GM23248 (cell line): ENCODE measurements at places on chromosomes 7 and 10. TPM values are rescaled to one million over a fixed set of nuclear protein-coding genes. Genes with fewer than 3 reads are reported as not detected.

TEX47 gene
- total RNA-seq = not detected in 2 replicates

RAMP3 gene
- not detected in 2 replicates for total RNA-seq

LIMK1 gene
- total RNA-seq = 30.0 and 37.3 TPM in 2 replicates

FKBP6 gene
- not detected in 2 replicates for total RNA-seq

TCAF2 gene
- total RNA-seq = 3.4 and 5.9 TPM in 2 replicates

BEND7 gene
- 5.8 and 6.4 TPM in 2 replicates for total RNA-seq

LLCFC1 gene
- total RNA-seq = not detected in 2 replicates

SORBS1 gene
- 0.13 and 1.2 TPM in 2 replicates for total RNA-seq

LRRC61 gene
- total RNA-seq = not detected in 2 replicates

C7orf57 gene
- total RNA-seq = not detected in 2 replicates

OAT gene
- 225 and 232 TPM in 2 replicates for total RNA-seq

ADAM8 gene
- total RNA-seq = 0.25 and 0.76 TPM in 2 replicates

PRLHR gene
- total RNA-seq = not detected in 2 replicates

SPRN gene
- total RNA-seq = 0.22 and 0.76 TPM in 2 replicates

KNDC1 gene
- total RNA-seq = 0.54 and 0.76 TPM in 2 replicates

TLX1 gene
- total RNA-seq = not detected in 2 replicates

HK1 gene
- total RNA-seq = 96.6 and 99.4 TPM in 2 replicates

WDFY4 gene
- not detected in 2 replicates for total RNA-seq

RAPGEF5 gene
- total RNA-seq = 0.86 and 1.0 TPM in 2 replicates

LOXL4 gene
- 496 and 507 TPM in 2 replicates for total RNA-seq

OR9A2 gene
- total RNA-seq = not detected in 2 replicates
